ENCODE measurements at places on chromosomes 13 and 19.

GRCh38 chr19:38323291-38323690 lies 3.6 kb downstream of the KCNK6 start:
- DNase-seq: no peak

GRCh38 chr19:33718651-33719254 lies 77.9 kb upstream of the KCTD15 start:
- DNase-seq: no peak

- DNase-seq: no peak
Measured at GRCh38 chr13:87087741-87088140, 583.4 kb upstream of the SLITRK5 start.

GRCh38 chr13:75467040-75467728 lies 14.8 kb downstream of the TBC1D4 start:
- no peak for DNase-seq

GRCh38 chr13:76481738-76482137 lies 404.5 kb downstream of the KCTD12 start:
- DNase-seq: no peak

DNA sequence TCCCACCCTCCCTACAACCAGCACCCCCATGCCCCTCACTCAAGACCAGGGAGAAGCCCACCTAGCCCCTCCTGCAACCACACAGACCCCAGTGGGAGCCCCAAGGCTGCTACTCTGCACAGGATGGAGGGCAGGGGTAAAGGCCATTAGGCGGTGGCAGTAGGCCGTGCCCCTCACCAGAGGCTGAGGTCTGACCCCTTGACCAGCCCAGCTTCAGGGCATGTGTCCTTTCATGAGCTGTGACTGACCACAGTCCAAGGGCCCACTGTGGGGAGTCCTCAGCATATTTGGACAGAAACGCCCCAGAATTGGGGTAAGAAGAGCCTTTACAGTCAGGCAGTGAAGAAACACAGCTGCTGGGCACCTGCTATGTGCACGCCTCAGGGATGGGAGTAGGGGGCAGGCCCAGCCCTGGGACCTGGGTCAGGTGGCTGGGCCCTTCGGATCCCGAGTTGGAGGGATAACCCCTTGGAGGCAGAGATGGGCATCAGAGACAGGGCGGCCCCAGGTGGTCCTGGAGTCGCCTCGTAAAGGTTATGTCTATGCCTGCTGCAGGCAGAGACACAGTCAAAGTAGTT lies 1.7 kb upstream of the RPS5 start:
- no peak for DNase-seq

DNA sequence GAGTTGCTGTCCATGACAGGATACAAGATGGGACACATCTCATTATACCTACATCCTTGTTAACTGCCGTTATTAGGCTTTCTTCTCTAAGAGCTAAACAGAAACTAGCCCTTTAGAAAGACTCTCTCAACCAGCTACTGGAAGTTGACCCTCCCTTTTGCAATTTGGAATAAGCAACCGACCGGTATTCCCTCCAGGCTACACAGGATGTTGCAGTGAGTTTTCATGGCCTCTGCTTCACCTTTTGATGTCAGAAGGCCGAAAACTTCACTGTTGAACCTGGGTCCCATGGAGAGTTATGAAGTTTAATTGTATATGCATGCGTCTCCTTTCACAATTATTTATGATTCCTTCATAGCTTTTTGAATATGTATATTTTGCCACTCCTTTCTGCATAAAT lies 1042.5 kb upstream of the SPRY2 start:
- DNase-seq: no peak

DNA sequence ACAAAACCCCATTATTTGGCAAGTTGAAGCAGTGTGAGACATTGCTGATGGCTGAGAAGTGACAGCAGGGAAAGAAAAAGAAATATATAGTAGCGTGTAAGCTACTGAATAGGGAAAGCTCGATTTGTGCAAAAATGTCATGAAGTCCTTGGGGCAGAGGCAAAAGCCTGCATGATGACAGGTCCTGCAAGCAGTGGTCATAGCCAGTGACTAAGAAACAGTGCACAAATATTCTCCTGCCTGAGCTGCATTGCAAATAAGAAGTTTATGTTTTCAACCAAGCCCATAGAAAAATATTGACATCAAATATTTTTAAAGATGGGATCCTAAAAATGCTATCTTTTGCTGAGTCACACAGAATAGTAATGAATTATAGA lies 270.0 kb downstream of the SLITRK6 start:
- DNase-seq: peak; percentile 50

- peak; percentile 51 for DNase-seq
Measured at GRCh38 chr13:71242201-71242600, 624.8 kb downstream of the DACH1 start.

DNA sequence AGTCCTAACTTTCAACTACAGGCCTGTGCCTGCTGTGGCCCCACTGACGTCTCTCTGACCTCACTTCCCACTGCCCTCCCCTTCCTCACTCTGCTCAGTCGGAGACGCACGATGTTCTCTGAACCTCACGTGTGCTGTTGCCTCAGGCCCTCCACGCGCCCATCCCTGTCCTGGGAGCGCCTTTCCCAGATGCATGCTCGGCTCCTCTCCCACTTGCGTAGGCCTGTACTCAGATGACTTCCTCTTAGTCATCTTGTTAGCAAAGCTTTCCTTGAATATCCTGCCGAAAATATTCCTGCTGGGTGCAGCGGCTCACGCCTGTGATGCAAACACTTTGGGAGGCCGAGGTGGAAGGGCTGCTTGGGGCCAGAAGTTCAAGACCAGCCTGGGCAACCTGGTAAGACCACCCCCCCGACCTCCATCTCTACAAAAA lies 9.3 kb upstream of the SYT5 start:
- DNase-seq: peak; percentile 92

DNA sequence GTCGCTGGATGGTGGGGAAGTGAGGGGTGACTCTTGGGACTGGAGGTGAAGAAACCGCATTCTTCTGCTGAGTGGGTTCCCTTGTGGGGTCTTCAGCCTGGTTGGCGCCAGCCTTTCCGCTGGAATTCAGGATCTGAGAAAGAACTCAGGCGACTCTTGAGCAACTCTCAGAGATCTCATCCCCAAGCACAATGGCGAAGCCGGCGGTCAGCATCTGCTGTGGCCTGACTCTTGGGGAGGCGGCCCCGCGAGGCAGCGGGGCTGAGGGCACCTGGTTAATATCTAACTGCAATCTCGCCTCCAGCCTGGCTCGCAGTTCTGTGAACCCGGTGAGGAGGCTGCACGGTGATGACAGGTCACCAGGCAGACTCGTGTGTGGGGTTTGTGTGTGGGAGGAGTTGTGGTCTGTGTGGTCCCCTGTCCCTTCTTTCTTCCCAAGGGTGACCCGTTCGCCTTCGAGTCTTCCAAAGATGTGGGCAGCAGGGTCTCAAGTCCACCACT lies 883 bp downstream of the ZNF441 start:
- no peak for DNase-seq

- DNase-seq: no peak
Measured at GRCh38 chr13:21583478-21583877, 20.5 kb downstream of the MICU2 start.

- DNase-seq: no peak
Measured at GRCh38 chr13:69423844-69424243, 683.8 kb upstream of the ATXN8OS start.

GRCh38 chr13:112879283-112879833 lies 89.7 kb upstream of the MCF2L start:
- no peak for DNase-seq

DNA sequence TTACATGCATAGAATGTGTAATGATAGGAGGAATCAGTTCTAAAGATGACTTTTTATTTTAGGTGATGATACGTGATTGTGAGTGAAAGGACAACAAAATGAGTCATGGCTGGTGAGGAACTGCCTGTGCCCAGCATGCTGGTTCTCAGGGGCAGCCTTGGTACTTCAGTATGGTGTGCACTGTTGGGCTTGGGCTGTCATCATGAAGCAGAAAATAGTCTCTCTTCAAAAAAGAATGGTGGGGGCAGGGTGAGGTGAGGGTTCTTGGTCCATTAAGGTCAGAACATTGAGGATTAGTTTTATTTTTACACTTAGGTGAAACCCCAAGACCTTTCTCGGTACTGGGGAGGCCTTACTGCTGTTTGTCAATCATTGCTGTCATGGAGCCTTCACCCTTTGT lies 309.5 kb downstream of the MTUS2 start:
- DNase-seq: no peak

GRCh38 chr19:39199025-39199424 lies 2.3 kb downstream of the NCCRP1 start:
- DNase-seq: peak; percentile 35

DNA sequence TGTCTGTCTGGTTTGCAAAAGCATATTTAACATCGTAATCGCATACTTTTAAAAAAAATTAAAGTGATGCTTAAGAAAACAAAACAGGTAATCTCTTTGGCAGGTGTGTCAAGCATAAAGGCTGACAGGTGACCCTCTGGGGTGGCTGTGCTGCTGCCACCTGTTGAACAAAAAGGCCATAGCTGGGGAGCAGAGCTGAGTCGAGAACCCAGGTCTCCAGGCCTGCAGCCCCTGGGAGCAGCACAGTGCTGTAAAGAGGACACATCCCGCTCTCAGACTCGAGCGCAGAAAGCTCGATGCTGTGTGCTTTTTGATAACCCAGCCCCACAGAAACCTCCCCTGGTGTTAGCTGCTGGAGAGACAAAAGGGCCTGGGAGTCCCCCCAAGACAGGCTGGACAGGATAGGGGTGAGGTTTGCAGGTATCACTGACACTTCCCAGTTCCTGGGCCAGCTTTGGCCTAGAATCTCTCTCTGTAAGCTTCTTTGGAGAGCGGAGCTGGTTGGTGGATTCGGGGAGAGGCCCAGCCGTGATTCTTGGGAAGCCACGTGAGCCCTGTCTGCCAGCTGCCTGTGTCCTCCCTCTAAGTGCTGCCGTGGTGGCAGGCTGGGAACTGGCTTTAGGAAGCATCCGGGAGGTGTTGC lies 66.9 kb downstream of the C13orf42 start:
- DNase-seq: peak; percentile 64

GRCh38 chr13:81197483-81197882 lies 856.6 kb upstream of the SPRY2 start:
- DNase-seq: no peak

- DNase-seq: no peak
Measured at GRCh38 chr19:46030812-46031550, 8.1 kb upstream of the PGLYRP1 start.

DNA sequence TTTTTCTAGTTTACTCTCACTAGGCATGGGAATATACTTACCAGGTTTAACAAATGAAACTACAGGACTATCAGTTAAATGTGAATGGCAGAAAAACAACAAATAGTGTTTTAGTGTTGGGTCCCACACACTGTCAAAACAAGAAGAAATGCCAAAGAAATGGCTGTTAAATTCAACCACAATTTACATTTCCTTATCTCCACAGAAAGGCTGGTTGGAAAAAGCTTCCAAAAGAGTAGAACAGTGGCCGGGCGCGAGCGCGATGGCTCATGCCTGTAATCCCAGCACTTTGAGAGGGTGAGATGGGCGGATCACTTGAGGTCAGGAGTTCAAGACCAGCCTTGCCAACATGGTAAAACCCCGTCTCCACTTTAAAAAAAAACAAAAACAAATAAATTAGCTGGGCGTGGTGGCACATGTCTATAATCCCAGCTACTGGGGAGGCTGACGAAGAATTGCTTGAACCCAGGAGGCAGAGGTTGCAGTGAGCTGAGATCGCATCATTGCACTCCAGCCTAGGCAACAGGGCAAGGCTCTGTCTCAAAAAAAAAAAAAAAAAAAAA lies 66.5 kb downstream of the SERP2 start:
- no peak for DNase-seq

DNA sequence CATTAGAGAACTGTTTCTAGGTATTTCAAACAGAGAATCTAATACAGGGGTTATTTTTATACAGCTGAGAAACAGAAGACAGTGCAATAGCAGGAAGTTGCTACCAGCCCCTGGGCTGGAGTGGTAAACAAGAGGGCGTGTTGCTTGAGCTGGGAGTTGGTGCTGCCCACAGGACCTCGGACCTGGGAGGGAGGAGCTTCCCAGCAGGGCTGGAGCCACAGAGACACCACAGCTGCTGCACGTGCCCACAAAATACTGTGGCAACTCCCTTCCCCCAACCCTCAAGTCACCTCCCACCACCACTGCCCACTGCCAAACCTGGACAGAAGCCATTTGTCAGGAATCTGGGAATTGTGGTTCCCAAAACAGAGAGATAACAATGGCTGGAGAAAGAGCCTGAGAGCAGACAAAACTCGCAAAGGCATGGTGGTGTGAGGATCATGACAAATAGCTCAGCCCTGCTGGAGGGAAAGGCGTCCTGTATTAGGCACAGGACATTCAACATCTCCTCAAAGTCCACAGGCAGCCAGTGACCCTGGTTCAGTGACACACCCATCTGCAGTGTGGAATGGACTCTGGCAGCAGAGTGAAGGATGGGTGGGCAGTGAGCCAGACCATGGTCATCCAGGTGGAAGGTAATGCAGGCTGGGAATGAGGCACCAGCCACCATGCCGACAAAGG lies 57.2 kb downstream of the SPATA13 start:
- DNase-seq: no peak

GRCh38 chr19:4589579-4590410 lies 30.3 kb upstream of the SEMA6B start:
- DNase-seq: peak; percentile 37

- no peak for DNase-seq
Measured at GRCh38 chr13:59477011-59477410, 686.7 kb downstream of the DIAPH3 start.

DNA sequence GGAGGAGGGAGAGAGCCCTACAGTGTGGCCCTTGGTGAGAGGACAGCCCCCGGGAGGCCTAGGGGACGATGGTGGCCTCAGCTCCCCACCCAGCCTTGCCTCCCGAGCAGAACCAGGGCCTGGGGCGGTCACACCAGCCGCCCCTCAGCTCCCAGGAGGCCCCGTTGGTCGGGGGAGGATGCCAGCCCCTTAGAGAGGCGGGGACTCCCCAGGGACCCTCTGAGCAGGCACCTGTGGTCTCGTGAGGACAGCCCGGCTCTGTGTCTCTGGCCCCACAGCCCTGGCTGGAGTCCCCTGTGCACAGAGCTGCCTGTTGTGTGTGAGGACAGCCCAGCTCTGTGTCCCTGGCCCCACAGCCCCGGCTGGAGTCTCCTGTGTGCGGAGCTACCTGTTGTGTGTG lies 158.8 kb downstream of the KDM4B start:
- DNase-seq: no peak

DNA sequence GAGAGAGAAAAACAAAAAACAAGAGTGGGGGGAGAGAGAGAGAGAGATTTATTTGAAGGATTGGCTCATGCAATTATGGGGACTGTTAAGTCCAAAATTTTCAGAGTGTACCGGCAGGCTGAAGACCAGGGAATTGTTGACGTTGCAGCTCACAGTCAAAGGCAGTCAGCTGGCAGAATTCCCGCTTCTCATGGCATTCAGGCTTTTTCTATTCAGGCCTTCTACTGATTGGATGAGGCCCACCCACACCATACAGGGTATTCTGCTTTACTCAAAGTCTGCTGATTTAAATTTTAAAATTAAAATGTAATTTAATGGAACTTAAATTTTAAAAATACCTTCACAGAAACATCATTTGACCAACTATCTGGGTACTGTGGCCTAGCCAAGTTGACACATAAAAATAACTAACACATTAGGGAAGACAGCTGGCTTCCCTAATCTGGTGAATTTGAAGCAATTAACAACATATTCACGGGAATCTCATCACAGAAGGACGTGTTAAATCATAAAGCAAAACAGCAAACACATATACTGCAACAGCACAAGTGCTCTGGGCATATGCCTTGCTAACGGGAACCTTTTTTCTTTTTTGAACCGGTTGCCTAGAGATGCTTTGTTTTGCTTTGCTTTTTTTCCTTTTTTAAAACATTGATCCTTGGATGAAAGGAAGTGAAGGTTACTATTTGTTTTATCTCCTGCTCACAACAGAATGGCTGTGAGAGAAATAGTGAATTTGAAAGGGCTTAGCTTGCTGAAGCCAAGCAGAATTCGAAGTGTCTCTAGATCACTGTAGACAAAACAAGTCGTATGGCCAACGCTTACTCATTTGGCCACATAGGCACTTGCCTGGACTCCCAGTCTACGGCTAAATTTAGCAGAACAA lies 505.1 kb downstream of the IRS2 start:
- no peak for DNase-seq
